ENCODE measurements at places on chromosomes 5 and 9.

DNA sequence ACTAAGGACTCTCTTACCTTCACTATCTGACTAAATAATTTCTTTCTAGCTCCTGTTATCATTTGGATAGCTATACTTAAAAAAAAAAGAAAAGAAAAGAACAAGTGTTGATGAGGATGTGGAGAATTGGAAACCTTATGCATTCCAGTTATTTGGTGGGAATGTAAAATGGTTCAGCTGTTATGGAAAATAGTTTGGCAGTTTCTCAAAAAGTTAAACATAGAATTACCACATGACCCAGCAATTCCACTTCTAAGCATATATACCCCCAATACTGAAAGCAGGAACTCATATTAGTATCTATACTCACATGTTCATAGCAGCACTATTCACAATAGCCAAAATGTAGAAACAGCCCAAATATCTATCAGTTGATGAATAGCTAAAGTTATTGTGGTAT is 61.1 kb downstream of the GNA14 start:
- DNase-seq, result no peak

GRCh38 chr5:3226196-3226920 is 369.3 kb upstream of the IRX1 start:
- DNase-seq, result no peak

DNA sequence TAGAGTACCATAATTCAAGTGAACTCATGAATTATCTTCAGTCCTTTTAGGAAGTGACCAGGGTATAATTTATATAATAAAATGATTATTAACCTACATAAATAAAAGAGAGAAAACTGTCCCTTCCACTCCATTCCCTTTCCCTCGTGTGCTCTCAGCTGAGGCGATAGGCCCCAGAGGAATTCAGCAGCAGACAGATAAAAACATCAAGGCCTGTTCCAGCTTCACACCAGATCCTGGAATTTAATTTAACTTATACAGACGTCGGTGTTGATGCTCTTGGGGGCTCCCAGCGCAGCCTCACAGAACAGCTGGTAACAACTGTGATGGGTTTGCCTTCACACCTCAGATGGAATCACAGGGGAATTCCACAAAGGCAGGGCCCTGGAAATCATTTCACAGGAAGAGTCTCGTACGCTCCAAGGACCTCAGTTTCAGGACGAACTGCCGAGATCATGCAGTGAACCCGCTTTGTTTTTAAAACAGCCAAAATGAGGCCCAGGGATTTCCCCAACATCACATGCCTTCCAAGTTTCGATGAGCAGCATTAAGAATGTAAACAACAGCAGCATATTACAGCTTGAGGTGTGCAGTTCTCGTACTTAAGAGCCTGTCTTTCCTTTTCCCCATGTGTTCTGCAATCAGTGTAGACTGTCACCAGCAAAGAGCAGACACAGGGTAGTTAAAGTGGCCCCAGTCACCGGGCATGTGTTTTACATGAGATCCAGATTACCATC is 73.6 kb upstream of the ALDH1B1 start:
- DNase-seq, result no peak

DNA sequence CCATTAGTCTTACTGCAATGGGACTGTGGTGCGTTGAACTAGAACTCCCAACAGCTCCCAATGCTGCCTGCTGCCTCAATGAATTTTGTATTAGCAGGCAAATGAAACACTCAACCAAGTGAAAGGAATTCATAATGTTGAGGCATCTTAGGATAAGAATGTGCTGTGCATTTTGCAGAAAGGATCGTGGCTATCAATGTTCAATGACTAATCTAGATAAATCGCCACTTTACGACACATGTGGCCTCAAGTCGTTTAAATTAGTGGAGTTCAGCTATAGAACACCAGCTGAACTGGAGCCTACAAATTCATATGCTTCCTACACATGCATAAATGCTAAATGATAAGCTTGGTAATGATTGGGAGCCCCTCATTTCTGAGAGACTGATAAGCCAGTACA is 318.4 kb downstream of the PSAT1 start:
- no peak for DNase-seq

- DNase-seq, result no peak
Measured at GRCh38 chr9:7984692-7985091, 185.1 kb upstream of the DMAC1 start.

DNA sequence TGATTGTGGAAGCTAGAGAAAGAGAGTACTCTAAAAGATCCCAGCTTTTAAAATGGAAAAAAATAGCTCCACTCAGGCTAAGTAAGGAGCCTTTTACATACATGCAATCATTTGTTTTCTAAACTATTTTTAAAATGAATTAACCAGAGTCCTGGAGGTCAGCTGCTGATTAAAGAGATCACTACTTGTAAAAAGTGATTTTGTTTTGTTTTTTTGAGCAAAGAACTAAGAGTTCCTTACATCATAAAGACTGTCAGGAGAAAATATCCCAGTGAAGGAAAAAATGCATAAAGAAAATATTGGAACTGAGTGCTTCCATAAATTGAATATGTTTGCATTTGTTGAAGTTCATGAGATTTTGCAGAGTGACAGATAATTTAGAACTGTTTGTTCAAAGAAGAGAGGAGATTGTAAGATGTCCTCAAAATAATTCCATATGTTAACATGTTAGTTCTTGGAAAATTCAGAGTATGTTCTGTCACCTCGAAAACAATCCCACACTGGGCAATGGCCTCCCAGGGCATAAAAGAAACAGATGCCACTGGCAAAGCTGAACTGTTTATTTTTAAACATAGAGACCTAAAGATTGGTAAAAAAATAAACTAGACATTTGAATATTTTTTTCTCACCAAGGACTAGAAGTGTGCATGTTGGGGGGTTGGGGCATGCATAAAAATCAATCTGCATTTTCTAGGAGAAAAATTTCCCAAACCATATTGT is 264.7 kb downstream of the NPR3 start:
- DNase-seq, result no peak

GRCh38 chr5:126939887-126940286 is 90.5 kb downstream of the MARCHF3 start:
- DNase-seq, result no peak

DNA sequence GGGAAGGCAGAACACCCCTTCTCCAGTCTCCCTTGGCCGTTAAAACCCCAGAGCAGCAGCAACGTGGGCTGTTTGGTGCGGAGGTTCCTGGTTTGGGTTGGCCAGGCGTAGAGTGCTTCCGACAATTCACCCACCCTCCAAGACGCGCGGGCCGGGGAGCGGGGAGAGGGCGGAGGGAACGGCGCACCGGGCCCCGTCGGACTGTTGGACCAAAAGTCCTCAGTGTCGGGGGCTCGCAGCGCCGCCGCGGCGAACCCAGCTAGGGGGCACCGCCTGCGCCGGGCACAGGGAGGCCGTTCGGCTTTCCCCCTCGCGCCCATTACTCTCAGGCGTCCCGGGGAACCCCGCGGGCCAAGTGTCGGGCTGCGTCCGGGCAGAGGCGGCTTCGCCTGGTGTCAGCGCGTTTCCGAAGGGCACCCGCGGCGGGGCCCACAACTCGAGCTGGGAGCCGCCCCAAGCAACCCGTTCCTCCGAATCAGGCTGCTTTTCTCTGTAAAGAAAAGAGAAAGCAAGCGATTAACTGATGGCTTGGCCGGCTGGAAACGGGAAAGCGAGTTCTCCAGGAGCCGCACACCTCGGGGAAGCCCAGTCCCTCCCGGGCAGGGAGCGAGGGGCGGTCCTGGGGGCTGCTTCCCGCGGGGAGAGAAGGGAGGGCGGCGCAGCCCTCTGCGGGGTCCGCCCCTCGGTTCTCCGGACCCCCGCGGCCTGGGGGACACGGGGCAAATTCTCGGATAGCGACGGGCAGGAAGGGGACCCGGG is 145.5 kb downstream of the ERCC6L2 start:
- peak; percentile 36 for DNase-seq

Data from CD4-positive, alpha-beta T cell (primary cell).